ENCODE measurements at places on chromosomes 11 and 22. TPM values are rescaled to one million over a fixed set of nuclear protein-coding genes. Genes with fewer than 3 reads are reported as not detected.

MICAL3 gene
- total RNA-seq: 63.7 TPM

IRAG1 gene
- total RNA-seq: 0.35 TPM

SLC22A9 gene
- total RNA-seq: not detected

PARVA gene
- 99.8 TPM for total RNA-seq

DNA sequence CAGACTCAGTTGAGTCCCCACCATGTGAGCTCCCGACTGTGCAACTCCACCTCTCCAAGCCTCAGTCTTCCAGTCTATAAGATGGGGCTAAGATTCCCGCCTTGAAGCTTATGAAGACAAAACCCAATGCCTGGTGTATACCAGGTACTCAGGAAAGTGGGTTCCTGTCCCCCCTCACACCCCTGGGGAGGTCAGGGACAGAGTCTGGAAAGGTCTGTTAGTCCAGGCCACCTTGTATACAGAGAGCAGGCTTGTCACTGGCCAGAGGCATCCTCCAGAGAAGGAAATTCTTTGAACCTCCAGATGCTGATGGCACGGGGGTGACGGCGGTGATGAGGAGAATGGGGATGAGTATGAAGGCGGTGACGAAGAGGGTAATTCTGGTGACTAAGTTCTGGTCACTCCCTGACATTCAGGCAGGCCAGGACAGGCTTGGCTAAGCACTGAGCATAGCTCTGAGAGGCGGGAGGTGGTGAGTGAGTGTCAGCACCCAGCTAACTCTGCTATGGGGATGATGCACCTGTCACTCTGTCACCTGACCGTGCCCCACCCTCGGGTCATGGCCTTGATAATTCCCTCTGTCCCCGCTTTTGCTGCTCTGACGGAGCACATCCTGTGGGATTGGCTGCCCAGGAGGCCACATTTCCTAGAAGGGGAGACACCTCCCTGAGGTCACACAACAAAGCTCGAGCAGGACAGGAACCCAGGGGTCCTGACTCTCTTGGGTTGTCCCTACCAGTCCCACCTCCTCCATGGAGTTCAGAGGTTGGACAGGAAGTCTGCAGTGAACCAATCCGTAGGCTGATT lies 30.9 kb upstream of the CSNK1E start:
- DNase-seq: no peak

DNA sequence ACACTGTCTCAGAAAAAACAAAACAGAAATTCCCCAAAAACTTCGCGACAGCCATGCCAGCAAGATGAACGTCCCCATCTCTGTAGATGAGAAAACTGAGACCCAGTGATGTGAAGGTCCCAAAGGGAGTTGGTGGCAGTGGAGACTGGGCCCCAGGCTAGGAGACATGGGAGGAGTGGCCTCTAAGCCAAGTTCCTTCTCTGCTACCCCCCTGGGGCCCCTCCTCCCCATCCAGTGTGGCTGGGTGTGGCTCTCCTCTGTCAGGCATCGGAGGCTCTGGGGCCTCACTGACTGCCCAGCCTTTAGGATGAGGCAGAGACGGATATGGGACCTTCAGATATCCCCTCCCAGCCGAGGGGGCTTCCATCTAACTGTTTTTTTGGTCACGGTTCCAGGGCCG lies 9.8 kb downstream of the RELT start:
- DNase-seq: no peak

DNA sequence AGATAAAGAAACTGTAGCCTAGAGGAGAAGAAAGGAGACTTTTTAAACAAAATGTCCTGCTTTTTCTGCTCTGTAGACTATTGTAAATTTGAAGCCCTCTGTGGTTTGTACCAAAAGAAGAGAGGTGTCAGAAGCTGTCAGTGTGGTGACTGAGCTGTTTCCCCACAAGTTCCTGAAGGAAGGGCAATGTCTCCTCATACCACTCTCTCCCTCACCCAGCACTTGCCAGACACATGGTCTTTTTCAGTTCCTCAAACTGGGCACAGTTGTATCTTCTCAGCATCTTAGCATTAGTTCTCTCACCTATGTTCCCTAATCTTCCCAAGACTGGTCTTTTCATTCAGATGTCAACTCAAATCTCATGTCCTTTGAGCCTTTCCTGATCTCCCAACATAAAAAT lies 4.3 kb downstream of the BCO2 start:
- DNase-seq: no peak

DNA sequence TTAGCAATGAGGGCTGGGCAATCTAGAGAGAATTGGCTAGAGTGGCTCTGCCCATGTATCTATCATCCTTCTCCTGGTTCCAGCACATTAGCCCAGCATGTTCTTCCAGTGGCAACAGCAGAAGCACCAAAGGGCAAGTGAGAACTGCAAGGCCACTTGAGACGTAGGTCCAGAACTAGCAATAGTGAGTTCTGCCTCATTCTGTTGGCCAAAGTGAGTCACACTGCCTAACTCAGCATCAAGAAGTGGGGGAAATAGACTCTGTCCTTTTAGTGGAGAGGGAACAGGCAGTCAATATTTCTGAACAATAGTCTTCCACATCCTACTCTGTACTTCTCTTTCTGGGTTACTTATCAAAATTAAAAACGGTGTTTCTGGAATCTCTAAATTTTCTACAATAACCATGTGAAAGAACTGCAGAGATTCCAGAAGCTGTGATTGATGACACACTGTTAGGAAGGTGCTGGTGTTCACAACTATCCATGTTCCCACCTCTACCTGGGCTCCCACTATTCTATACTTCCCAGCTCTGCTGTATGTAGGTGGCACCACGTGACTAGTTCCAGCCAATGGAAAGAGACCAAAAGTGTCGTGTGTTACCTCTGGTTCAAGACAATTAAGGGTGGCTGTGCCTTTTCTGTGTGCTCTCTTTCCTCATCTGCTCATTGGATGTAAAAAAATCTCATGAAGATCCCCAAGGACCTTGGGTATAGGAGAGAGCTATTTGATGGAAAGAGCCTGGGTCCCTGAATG lies 23.4 kb upstream of the GRK3 start:
- DNase-seq: no peak

- DNase-seq: no peak
Observed at GRCh38 chr22:34490886-34491285, 570.6 kb upstream of the LARGE1 start.

- no peak for DNase-seq
Observed at GRCh38 chr22:50506611-50507420, 686 bp downstream of the LMF2 start.

GRCh38 chr22:30266445-30267381 lies at the start of gene OSM:
OSM (minus strand) TSS chr22:30266851; CDS start chr22:30266799, 52 bp downstream.
- no peak for DNase-seq

GRCh38 chr22:49113758-49114157 lies 713.9 kb downstream of the BRD1 start:
- DNase-seq: no peak

DNA sequence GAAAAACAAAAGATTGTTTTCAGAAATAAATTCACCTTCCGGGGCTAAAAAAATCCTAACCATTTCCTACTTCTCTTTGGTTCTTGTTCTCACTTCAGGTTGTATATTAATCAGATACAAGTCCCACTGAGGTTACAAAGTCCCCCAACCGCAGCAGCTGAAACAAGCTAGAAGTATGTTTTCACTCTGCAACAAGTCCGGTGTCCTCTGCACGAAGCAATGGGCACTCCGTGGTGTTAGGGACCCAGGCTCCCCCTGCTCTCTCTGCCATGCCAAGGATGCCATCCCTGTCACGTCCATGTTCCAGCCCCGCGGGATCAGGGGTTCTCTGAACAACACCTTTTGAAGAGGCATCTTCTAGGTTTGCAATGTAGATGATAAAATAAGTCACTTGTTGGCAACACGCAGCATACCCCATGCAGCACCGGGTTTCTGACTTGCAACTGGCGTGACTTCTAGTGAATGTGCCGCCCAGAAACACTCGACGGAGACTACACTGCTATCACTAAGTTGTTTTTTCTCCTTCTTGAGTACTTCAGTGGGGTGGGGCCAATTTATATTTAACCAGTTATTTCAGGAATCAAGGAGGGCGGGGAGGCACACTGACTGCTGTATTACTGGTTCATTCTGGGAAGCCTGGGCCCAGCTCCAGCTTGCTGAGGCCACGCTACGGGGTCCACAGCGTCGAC lies 25.4 kb upstream of the GSTP1 start:
- DNase-seq: peak; percentile 16
